ENCODE measurements at places on chromosomes 7 and 10.

GRCh38 chr7:140059273-140060242 lies 3.2 kb downstream of the PARP12 start:
- DNase-seq = no peak

GRCh38 chr10:121098211-121098610 lies 247.0 kb downstream of the WDR11 start:
- DNase-seq = no peak

DNA sequence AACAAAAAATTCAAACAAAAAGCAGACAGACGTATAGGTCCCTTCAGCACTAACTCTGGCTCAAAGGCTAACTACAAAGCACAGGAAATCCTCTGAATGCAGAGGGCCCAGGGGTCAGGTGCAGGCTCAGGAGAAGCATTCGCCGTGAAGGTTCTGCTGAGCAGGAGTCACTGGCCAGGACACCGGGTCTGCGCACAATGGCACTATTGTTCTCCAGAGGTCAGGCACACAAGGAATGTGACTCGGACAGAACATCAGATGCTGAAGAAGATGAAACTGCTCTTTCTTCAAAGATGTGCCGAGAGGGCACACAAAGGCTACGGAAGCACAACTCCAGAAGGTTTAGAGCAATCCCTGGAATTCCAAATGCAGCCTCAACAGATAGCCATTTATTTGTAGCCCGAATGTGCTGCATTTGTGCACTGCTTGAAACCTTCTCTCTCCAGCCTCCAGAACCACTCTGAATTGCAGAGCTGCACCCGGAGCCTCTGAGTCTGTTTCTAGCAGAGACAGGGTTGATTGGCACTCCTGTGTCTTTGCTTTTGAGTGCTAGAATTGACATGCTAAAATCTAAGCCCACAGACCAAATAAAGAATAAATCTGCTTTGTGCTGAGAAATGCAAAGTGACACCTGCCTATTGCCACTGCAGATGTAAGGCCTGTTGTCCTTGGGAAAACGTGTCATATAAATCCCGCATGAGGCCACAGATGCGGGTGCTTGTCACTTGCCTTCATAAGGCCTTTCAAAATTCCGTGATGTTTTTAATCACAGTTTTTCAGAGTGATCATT lies 85.4 kb upstream of the AFAP1L2 start:
- DNase-seq = no peak

DNA sequence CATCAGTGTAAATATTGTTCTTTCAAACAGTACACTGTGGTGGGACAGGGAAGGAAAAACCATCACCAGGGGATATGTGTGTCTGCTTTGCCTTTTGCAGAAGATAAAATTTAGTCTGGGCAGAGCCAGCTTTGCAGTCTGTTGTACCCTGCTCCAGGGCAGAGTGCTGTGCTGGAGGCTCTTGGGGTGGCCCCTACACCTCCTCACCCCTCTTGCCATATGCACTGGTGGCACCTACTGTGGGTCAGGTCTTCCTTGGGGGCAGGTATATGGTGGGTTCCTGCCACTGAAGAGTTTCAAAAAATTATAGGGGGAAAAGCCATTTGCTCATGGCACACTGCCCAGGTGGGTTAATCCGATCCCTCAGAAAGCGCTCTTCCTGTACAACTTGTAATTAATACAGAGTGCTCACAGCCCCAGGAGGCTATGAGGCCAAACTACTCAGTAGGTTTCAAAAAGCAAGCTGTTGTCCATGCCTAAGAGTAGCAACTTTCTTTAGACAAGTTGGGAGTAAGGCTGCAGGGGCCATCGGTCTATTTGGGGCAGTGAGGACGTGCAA lies 112.7 kb upstream of the BMPER start:
- DNase-seq = no peak

- no peak for DNase-seq
These were observed 263.0 kb downstream of the GRID1 start for GRCh38 chr10:86103391-86104101.

- DNase-seq = no peak
These were observed 123.8 kb downstream of the IPMK start for GRCh38 chr10:58143944-58144343.

GRCh38 chr7:19146699-19147098 lies 1.5 kb upstream of the FERD3L start:
- DNase-seq = no peak

GRCh38 chr7:85153715-85154114 lies 33.1 kb downstream of the SEMA3D start:
- no peak for DNase-seq

Data from cerebellar cortex (tissue), 1 donor.